Osteoblast (primary cell): ENCODE measurements at places on chromosomes 16 and 17. TPM values are rescaled to one million over a fixed set of nuclear protein-coding genes. Genes with fewer than 3 reads are reported as not detected.
A peak's percentile ranks its signal among the peaks of the same experiment; 100 is the strongest.

The SDR42E2 gene
- total RNA-seq: not detected in 2 replicates

DNA sequence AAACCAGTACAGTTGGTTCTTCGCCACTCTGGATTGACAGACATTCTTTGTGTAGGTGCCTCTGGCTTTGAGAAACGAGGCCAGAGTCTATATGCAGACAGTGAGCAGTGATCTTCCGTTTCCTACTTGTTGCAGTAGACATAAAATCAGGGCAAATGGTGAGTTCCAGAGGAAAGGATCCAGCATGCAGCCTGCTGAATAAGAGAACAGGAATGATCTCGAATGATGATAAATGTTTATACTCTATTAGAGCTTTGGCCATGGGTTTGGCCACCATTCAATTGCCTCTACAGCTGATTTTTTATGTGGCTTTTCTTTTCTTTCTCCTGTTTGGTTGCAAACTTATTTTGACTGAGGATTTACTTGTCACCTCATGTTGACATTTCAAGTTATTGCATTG is 286.7 kb downstream of the IRX3 start:
- DNase-seq: no peak

The KRTAP2-3 gene
- 0.29 TPM in 1 of 2 replicates, not detected in the other for total RNA-seq

The PDE6G gene
- total RNA-seq: not detected in 2 replicates

- no peak for DNase-seq
Measured at GRCh38 chr16:10502776-10503175, 77.6 kb downstream of the EMP2 start.

The CDH11 gene
- total RNA-seq: 1,097 and 1,116 TPM in 2 replicates

GRCh38 chr16:56450275-56450985 is 702 bp downstream of the NUDT21 start:
- peak; percentile 11 for DNase-seq

GRCh38 chr16:3059723-3060242 is 5.7 kb upstream of the IL32 start:
- peak; percentile 62 for DNase-seq
